ENCODE measurements at places on chromosomes 4 and X. TPM values are rescaled to one million over a fixed set of nuclear protein-coding genes. Genes with fewer than 3 reads are reported as not detected.

DNA sequence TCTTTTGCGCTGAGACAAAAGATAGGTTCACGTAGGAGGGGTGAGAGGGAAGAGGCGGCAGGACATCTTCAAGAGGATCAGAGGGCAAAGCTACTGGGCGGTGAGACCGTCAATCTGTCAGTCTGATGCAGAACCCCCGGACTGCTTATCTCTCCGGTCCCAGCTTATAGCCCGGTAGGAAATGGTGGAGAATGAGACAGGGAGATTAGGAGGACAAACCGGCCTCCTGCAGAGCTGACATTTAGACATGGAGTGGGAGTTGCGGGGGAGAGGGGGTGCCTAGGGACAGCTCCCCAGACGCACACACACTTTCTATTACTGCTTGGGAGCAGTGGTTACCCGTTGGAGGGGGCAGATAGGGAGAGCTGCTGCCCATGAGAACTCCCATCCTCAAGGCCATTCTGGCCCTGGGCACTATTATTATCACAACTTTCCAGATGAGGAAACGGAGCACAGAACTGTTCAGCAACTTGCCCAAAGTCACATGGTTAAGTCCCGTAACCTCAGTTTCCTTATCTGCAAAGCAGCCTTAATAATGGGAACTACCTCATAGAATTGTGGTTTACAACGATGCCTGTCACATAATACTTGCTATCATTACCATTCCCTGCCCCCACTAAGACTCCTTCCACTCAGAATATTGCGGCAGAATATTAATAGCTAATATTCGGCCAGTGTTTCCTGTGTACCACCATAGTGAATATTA, 1.1 kb upstream of the HDAC6 start:
- DNase-seq = no peak

DNA sequence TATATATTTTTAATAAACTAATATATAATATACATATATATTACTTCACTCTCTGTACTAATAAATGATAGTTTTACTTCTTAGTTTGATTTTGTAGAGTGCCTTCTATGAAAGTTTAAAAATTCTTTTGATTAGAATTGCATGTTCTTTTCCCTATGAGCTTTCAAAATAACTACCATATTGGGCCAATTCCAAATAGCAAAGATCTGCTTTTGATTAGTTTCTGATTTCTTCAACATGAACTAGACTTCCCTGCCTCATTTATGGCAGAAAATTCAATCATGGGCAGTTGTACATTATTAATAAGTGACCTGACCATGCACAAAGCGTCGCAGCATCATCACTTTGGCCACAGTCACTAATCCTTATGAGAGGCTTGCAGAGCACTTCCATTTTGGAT, 48.9 kb upstream of the TEX13A start:
- no peak for DNase-seq

GRCh38 chrX:118114971-118115370, 1.6 kb downstream of the KLHL13 start:
- DNase-seq = no peak

The S100P gene
- not detected for total RNA-seq

The LRIT3 gene
- total RNA-seq = 0.25 TPM
